ENCODE measurements at places on chromosomes 16 and 17.

DNA sequence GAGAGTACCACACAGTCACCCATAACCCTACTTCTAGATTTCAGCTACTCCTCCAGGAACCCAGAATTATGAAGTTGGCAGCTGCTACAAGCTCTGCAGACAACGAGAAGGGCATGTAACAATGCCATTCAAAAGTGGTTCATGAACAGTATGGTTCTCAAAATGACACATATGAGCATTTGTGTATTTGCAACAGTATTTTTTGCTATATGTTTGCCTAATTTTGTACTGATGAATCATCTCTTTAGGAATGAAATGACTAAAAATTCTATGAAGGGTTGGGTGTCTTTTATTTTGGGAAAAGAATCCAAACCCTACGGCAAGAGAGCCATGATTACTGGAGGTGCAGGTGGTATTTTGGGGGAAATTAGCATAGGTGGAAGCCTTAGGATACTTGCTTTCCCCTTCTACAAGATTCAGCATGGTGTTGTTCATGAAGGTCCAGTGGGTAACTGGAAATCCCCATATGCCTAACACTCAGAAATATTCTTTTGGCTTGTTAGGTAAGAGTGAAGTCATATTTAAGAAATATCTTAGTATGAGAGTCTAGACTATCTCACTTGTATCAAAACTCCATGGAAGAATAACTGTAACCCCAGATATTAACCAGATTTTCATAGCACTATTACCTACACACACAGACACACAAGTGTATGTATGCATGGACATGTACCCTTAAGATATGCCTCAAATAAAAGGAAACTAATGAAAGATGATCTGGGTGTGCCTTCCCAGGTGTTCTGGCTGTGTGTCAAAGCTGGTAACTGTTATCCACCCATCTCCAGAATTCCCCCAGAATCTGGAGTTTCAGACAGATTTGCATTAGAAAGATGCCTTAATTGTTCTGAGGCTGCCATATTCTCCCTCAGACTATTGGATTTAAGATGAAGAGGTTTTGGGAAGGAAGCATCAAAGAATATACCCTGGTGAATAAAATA lies 688.2 kb upstream of the SOX9 start:
- no peak for DNase-seq

- DNase-seq = no peak
These were observed at the start of gene RHBDL3 for GRCh38 chr17:32265192-32265923. TSS of gene RHBDL3 (plus strand) at chr17:32265832. CDS start at chr17:32266190, 358 bp downstream.

DNA sequence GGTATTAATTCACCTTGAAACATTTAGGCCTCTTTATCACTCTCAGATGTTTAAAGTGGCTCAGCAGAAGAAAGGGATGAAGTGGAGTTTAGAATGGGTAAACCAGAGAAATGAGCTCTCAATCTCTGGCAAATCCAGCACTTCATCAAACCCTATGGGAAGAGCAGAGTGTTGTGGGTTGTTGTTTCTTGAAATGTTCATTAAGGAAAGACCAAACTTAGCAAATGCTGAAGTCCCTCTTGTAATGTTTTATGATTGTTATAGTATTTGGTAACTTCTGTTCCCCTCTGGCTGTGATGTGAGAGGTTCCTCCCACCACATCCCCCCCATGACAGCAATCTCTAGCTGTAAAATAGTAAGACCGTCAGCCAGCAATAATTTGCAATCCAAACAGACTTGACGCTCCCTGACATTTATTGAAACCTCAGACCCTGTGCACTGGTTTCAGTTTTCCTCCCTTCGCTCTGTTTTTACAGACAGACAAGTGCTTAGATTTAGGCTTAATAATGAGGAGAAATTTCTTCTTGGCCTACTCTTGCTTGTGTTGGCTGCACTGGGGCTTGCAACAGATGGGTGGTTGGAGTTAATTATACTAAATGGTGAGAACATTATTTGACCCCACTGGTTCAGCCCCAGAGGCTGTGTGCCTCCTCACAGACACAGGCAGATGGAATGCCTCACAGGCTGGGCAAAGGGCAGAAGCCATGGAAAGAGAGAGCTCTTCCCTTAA lies 609.4 kb upstream of the SOX9 start:
- DNase-seq = no peak

- DNase-seq = no peak
These were observed 423.1 kb downstream of the TOX3 start for GRCh38 chr16:52123842-52124241.

DNA sequence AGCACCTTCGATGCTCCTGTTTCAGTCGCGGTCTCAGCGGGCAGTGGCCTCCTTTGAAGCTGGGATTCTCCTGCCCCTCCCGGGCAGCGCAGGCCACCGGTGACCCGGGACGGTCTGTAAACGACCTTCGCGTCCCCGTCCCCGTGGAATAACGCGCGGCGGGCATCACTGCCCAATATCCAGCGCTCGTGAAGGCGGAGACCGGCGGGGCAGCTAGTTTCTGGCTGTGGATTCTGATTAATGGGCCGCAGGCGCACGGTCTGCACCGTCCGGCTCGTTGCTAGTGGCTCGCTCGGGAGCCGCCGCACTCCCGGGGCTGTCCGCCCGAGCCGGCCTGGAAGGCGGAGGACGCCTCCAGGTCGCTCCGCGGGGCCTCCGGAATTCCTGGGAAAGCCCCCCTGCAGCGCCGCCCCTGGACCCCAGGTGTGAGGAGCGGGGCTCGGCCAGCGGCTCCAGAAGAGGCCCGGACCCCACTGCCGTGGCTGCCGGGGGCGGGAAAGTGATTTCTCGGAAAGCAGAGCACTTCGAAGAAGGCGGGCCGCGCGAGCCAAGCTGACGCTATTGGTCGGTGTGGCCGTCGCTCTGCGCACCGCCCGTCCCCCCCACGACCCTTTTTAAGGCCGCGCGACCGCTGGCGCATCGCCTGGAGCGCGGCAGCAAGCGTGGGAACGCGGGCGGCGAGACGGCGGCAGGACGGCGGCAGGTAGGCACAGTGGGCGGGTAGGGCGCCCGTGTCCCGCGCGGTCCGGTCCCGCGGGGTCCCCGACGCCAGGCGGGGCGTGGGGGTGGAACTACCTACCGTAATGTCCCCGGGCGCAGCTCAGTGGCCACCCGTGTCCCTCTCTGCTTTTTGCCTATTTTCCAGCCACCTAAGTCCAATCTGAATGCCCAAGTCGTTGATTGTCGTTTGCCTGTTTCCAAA lies at the start of gene IRF8:
Gene IRF8, plus strand, starts transcription at position 642 of the 922 bp plus-strand sequence. CDS start 3,854 bp downstream, outside the sequence.
- no peak for DNase-seq

- DNase-seq = no peak
These were observed 1.1 kb downstream of the CBX1 start for GRCh38 chr17:48100160-48100559.

DNA sequence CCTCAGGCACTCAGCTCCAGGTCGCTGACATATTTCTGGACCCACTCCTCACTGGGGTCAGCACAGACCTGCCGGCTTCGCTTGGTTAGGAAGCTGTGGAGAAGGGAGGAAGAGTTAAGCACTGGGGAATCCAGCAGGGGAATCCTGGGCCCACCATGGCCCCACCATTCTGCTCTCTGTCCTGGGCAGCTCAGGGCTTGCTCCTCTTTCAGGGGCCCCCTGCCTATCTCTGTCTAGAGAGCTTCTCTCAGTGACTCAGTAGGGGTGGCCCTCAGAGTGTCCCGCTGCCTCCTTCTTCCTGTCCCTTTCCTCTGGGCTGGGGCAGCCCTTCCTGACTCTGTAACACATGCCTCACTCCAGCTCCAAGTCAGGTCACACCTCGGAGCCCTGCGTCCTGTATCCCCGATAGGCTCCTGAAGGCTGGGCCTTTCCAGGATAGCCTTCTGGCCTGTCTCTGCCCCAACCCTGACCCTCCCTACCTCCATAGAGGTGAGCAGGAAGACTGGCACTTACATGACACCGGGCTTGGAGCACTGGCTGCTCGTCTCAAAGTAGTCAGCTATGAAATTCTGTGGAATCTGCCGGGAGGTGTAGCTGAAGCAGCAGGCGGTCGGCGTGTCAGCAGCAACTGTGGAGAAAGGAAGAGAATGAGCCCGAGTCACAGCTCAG lies 1.1 kb downstream of the CCL3 start:
- no peak for DNase-seq

GRCh38 chr17:4509401-4509800 lies 10.7 kb downstream of the SPNS2 start:
- DNase-seq = no peak

GRCh38 chr16:84281074-84281473 lies 13.6 kb upstream of the WFDC1 start:
- DNase-seq = no peak

DNA sequence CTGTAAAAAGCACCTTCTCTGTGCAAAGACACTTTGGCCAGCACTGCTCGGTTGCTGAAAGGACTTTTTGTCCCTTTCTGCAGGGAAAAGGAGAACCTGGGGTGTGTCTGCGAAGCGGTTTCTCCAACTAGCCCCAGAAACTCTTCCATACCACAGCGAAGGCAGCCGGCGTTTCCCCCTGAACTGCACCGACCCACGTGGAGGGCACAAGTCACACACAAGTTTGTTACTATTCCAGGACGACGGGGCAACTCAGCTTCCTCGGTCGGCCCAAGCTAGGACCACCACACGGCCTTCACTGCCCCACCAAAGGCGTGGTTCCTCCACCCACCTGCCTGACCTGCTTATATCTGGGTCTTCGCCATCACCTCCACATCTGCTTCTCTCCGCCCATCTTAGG lies 1.9 kb downstream of the RTN4RL1 start:
- DNase-seq = no peak

- no peak for DNase-seq
These were observed 5.4 kb downstream of the CD2BP2 start for GRCh38 chr16:30349675-30350074.

GRCh38 chr16:75566758-75567255 lies 628 bp downstream of the GABARAPL2 start:
- DNase-seq = no peak

GRCh38 chr17:2814481-2815341 lies 18.5 kb downstream of the RAP1GAP2 start:
- no peak for DNase-seq

- DNase-seq = no peak
These were observed at the start of gene SDR42E1 for GRCh38 chr16:82011199-82011641. TSS of gene SDR42E1 (minus strand) at chr16:82011470. CDS start at chr16:82000858, 10,612 bp downstream.

DNA sequence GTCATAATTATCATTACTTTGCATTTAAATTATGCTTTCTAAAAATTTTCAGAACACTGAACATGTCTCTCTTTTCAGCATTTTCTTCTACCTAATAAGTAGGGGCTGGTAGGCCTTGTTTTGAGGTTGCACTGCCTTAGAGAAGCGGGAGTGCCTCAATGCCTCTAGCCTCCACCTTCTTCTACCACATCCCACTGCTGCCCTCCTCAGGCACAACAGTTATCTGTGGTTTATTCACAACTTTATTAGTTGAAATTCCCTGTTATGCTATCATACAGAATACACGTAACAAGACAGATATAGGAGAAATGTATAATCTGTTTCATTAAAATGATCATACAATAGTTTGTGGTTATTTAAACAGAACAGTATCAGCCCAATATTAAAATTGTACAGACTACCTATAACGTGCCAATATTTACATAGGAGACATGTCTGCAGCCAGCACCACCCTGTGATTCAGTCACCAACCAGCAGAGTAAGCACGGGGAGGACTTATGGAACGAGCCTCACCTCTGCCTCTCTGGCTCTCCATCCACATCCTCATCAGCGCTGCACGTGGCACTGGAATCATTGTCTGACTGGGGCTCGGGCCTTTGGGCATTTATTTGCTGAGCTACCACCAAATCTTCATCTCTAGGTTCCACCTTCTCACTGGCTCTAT lies 101.2 kb downstream of the TTC19 start:
- no peak for DNase-seq

DNA sequence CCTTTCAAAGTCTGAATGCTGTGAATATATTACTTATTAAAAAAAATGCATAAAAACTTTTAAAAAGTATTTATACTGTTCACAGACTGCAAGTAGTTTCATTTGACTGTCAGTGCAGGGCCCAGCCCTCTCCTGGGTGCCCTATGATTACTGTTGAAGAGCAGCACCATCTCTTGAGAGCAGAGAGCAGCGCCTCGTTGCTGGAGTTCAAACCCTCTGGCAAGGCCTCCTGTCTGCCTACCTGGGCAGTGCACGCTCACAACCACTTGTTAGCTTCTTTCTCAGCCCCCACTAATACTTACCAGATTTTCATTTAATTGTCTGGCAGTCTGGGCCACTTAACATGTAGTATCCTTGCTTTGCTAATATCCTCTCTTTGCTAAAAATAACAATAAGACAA lies 233.4 kb downstream of the PHKB start:
- no peak for DNase-seq

DNA sequence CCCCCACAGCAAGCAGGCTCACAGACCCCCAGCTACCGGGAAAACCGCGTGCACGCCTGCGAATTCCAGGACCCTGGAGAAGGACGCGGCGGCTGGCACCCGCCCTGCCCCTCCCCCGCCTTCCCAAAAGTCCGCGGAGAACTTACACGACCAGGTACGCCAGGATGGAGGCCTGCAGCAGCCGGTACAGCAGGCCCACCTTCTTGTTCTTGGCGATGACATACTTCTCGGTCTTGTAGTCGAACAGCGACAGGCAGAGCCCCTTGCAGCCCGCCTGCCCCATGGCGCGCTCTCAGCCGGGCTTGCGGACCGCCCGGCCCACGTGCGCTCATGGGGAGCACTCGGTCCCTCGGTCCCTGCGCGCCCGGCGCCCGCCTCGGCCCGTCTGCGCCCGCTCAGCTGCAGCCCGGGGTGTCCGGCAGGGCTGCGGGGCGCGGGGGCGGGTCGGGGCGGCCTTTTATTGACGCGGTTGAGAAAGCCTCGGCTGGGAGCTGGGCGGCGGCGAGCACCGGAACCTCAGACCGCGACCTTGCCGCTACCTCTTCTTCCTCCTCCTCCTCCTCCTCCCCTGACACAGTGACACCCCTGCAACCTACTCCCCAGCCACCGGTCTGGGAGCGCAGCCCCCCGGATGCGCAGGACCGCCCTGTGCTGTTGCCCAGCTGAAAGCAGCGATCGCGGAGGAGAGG lies at the start of gene P2RX5:
Gene P2RX5, minus strand, starts transcription at position 433 of the 689 bp plus-strand sequence. Its CDS starts 150 bp downstream, at position 283.
- DNase-seq = no peak

- DNase-seq = no peak
These were observed 107.3 kb downstream of the SDK2 start for GRCh38 chr17:73536700-73537605.

- no peak for DNase-seq
These were observed 504 bp upstream of the COPRS start for GRCh38 chr17:31859487-31860008.

- DNase-seq = peak; percentile 58
These were observed 8.6 kb downstream of the KRT10 start for GRCh38 chr17:40813804-40814203.

DNA sequence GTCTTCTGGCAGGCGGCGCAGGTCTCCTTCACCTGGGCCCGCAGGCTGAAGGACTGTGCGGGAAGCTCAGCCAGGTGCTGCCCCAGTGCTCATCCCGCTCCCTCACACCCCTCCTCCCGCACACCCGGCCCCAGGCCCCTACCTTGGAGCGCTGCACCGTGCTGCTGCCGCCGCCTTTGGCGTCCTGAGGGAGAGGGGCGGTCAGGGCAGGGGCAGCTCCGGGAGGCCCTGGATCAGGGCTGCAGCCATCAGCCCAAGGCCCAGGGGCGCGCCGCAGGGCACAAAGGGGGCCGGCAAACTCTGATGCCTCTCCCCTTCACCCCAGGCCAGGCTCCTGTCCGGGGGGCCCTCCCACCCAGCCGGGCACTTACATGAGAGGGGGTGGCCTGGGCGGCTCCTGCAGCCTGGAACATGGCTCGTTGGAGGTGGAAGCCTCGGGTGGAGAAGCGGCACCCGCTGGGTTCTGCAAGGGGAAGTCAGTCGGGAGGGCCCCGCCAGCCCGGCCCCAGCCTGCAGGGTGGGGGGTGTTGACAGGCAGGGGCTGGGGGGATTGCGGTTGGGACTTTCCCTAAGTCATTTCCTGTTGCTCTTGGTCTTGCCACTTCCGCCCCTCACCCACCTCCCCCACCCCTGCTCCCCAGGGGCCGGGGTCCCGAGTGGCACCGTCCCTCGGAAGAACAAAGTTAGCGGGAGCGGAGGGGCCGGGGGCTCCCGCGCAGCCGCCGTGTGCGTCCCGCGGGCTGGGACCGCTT lies 863 bp downstream of the LIMD2 start:
- no peak for DNase-seq

- DNase-seq = no peak
These were observed 688.9 kb upstream of the KIF2B start for GRCh38 chr17:53133876-53134275.
